ENCODE measurements at places on chromosomes 3 and 15.

DNA sequence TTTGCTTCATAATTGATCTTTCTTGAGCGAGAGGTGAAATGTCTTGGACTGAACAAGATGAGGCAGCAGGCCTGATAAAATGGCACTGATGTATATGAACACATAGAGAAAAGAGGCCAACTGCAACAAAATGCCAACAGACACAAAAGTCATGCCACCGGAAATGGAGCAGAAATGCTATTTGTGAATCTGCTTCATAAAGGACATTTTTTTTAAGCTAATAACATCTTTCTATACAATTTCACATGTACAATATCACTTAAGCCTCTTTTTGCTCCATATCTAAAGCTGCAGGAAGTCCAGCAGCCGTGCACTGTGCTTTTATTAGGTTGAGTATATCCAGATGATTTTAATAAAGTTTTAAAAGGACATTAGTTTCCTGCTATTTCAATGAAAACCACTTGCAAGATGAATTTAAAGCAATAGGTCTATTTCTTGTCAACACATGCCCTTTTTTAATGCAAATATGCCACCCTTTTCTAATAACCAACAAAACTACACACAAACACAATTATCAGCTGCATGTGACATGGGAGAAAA, 169.2 kb upstream of the ADAMTS9 start:
- no peak for DNase-seq

- DNase-seq, result peak; percentile 35
Measured at GRCh38 chr3:72109327-72110259, 324.6 kb upstream of the PROK2 start.

DNA sequence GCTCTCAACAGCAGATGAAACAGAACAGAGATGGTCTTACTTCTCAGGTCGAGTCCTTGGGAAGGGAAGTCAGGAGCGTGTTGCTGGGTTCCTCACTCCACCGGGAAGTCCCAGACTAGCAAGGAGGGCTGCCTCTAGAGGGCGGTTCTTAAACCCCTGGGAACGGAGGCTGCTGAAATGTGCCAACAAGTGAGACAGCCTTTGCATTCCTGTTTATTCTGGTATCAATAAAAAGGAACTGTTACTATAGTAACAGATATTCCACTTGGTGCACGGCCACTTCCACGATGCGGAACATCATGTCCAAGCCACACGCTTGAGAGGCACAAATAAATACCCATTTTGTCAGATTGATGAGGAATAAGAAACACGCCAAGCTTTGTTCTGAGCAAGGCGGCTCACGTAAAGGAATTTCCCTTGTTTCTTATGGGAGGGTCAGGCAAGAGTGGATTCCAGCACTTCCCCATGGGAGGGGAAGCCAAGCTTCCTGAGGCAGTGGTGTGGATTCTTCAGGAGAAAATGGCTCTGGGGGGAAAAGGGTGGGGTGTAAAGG, at the start of gene FAM107A:
FAM107A (minus strand) TSS at position 123 of the 553 bp plus-strand sequence. CDS start 7,531 bp downstream, outside the sequence.
- no peak for DNase-seq

GRCh38 chr3:27094721-27095120, 274.5 kb downstream of the NEK10 start:
- DNase-seq, result peak; percentile 18

- DNase-seq, result no peak
Measured at GRCh38 chr3:6095006-6095405, 765.9 kb upstream of the GRM7 start.

- no peak for DNase-seq
Measured at GRCh38 chr3:157453824-157454223, 17.2 kb downstream of the PTX3 start.

- DNase-seq, result no peak
Measured at GRCh38 chr3:55244247-55244646, 242.9 kb downstream of the WNT5A start.

GRCh38 chr3:178823591-178824246, 247.9 kb downstream of the ZMAT3 start:
- DNase-seq, result no peak

DNA sequence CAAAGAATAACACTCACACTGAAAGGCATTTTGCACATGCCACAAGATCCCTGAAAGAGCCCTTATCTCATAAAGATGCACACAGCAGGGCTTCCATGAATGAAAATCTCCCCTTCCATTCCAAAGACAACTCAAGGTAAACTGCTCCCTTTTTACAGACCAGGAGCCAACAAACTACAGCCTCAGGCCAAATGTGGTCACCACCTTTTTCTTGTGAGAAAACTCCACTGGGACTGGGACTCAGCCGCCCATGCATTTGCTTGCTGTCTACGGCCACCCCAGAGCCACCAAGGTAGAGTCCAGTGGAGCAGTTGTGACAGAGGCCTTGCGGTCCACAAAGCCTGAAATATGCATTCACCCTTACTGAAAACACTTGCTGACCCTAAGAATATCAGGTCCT, 334.8 kb downstream of the OCA2 start:
- no peak for DNase-seq

GRCh38 chr3:59771768-59772181, 722.0 kb upstream of the CFAP20DC start:
- no peak for DNase-seq

DNA sequence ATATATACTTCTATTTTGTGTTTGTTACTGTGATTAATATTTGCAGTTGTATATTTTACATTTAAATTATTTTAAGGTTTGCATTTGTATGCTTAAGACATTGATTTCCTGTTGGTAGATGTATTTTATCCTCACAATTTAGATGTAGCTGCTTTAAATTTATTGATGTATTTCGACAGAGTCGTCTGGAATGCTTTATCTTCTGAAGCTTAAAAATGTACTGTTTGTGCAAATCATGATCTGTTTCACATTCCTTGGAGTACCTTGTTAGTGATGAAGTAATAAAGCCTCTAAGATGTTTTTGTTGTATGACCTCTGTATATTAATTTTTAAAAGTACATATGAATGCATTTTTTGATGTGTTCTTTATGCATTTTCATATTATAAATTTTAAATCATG, 1.9 kb downstream of the CHD2 start:
- no peak for DNase-seq

DNA sequence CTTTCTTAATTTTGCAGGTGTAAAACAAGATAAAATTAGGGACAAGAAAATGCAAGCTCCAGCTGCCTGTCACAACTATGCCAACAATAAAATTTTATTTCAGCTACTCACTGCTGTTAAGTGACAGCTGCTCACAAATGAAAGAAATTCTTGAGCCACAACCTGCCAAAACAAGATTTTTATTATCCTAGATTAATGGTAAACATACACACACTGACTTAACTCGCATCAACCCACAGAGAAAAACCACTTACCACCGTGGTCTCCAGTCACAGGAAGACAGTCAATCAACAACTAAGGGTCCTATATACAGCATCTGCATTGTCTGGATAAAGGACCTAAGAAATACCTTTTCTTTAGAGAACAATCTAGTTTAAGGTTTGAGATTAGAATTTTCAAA, 31.3 kb downstream of the EFL1 start:
- DNase-seq, result no peak

DNA sequence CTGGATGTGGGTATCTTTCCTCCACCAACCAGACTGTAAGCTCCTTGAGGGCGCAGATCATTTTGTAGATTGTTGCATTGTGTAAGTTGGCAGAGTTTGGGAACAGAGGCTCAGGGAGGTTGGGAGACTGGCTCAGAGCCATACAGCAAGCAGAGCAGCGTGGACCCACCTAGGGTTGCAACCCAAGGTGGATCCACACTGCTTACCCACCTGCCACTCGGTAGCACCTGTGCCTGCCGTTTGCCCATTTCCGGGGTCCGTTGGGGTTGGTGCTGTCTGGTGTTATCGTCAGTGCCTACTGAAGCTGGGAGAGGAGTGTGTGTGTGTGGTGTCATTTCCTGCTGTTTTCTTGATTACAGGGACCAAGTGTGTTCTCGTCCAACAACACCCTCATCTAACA, 19.0 kb downstream of the SMAD6 start:
- no peak for DNase-seq

- DNase-seq, result peak; percentile 37
Measured at GRCh38 chr3:183254487-183255347, 1.7 kb downstream of the B3GNT5 start.

DNA sequence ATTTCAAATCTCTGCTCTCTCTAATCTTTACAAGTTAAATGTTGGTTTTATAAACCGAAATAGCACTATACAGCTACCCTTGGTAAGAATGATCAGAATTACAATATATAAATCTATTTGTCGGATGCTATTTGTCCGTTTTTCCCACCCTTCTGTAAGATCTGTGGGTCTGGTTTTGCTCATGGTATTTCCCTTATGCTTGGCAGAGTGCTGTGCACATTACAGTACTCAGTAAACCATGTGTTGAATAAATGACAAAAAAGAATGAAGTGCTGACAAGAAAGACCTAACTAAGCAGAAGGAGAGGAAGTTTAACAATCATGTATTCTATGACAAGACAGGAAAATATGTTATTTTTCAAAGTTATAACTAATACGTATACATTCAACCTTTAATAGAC, 827.2 kb downstream of the ROBO1 start:
- DNase-seq, result no peak

DNA sequence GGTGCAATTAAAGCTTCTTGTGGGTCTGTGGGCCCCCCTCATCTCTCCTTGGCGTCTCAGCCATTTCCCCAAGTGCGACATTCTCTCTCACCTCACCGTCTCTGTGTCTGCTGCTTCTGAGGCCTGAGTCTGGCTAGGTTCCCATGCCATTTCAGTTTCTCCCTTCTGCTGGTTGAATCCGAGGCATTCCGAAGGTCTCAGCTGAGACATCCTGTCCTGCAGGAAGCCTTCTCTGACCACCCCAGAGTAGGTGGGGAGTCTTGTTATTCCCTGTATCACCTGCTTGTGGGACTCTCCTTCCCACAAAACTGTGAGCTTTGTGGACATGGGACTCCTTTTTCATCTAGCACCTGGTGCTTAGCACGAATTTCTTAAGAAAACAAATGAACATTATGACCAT, 78.3 kb downstream of the ASB7 start:
- DNase-seq, result no peak

GRCh38 chr3:152466784-152467183, 198.1 kb downstream of the MBNL1 start:
- peak; percentile 44 for DNase-seq

GRCh38 chr15:68725736-68726135, 95.0 kb downstream of the ANP32A start:
- peak; percentile 67 for DNase-seq

DNA sequence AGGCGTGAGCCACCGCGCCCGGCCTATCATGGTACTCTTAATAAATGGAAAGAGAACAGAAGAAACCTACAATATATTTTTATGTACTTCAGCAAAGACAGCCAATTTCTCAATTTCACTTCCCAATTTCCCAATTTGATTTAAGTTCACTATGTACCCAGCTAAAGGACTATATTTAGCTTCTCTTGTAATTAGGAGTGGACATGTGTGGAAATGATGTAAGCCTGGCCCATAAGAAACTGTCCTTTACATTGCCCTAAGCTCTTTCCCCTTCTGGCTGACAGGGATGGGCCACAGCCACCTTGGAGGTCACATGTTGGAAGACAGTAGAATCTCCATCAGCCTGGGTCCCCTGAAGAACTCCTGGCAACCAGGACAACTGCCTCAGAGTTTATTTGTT, 6.2 kb downstream of the TMEM39A start:
- DNase-seq, result peak; percentile 76

All from inflammatory macrophage (primary cell).